Kidney (tissue), 22 donors: ENCODE measurements at places on chromosomes 11 and 22. TPM values are rescaled to one million over a fixed set of nuclear protein-coding genes. Genes with fewer than 3 reads are reported as not detected.

Gene POU2AF2
- not detected for polyA plus RNA-seq

DNA sequence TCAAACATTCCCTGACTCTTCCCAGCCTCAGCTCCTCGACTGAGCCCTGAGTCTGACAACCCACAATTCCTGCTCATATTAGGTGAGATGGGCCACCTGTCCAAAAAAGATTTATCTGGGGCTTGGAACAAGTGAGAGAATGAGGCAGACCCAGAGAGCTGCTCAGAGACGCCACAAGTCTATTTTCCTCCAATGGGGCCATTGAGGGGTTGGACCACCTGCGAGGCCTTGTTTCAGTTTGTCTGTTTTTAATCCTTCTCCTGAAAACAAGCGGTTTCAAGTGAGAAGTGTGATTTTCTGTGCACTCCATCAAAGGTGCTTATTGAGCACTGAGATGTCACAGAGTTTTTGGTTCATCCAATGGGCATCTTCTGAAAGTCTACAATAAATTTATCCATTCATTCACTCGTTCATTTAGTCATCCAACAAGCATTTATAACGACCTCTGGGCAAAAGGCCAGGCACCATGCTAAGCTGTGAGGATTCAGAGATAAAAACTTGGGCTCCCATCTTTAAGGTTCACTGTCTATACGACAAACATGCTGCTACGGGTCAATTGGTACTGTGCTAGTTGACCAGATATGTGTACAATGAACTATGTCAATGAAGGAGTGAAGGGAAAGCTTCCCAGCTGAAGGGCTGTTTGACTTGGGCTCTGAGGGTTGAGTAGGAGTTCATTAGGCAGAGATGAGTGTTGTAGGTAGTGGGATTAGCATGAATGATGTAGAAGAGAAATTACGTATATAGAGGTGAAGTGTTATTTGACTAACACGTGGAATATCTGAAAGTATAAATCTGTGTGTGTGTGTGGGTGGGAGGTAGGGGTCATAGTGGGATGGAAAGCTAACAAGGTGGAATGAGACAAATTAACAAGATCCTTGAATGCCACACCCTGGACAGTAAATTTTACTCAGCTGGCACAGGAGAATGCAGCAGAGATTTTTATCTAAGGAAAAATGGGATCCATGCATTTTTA, 168.9 kb downstream of the MIAT start:
- no peak for DNase-seq

- no peak for DNase-seq
These were observed 19.6 kb downstream of the PPFIBP2 start for GRCh38 chr11:7533199-7534041.

GRCh38 chr22:25598609-25599008, 34.1 kb downstream of the GRK3 start:
- DNase-seq = no peak

DNA sequence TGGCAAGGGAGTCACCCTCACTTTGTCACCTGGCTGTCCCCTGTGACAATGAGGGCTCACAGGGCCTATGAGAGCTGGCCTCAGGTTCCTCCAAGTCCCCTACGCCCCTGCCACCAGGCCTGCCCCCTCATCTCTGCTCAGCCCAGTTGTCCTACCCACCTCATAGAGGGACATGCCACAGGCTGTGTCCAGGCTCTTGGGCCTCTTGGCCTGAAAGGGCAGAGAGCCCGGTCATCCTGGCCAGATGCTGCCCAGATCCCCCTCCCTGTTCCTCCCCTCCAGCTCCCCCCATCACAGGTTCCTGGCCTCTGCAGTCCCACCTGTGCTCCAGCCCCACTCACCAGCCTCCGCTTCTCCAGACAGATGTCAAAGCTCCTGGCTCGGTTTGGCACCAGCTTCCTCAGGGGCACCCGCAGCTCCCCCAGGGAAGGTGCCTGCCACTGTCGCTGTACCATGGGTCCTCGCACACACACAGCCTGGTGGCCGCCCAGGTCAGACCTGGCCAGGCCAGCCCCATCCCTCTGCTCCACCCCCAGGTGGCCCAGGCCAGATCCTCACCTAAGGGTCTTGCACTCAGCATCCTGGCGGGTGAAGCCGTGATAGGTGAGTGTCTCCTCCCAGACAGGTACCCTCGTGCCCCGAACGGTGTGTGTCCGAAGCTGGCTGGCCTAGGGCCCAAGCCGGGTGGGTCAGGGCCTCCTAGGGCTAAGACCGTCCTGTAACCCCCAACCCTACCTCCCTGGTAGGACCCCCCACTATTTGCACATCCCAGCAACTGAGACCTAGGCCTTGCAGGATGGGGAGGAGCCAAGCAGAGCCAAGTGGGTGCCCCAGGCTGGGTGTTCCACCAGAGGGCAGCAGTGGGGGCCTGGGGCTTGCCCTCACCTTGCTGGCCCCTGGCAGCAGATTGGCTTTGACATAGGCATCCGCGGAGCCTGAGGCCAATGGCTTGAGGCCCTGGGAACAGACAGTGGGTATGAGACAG, 8.3 kb downstream of the NDUFV1 start:
- no peak for DNase-seq

DNA sequence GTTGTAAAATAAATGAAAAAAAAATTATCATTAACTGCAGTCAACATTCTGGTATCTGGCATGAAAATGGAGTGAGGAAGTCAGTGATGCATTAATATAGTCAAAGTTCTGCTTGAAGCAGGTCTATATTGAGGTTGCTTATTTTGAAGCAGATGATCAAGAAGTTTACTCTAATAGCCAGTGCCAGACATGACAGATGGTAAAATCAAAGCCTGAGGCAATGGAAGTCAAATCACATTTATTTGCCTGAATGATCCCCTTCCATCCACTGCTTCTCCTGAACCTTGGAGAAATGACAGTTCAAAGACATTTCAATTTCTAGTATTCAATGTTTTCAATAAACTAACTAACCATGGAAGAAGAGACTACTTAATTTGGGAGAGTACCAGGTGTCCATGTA, 430.0 kb downstream of the FAM181B start:
- DNase-seq = no peak

DNA sequence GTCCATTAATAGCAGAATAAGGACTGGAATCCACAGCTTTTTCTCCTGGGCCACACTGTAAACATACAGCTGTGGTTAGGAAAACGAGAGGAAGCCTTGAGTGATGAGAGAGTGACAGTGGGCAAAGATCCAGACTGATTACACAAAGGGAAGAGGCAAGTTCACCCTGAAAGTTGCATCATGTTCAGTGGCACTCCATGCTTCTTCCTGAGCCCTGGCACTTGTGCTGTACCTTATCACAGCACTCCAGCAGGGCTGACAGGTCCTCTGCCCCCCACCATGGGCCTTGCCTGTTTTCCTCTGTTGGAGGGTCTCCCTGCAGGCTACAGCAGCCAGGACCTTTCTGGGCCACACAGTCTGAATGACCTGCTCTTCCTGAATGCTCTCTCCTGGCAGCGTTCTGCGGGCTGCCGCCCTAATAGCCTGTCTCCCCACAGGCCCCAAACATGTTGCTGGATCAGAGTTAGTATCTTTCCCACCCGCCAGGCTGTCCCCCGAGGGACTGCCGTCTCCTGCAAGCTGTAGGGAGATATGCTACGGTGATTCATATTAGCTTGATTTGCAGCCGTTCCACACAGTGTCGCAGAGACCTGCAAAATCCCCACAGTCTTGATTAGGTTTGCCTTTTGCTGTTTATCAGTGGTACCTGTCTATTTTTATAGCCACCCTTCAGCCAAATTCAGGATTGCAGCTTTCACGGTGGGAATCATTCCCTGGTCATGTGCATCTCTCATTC, 60.2 kb downstream of the NTM start:
- DNase-seq = no peak

GRCh38 chr11:61899146-61899841, 7.9 kb upstream of the FADS3 start:
- peak; percentile 85 for DNase-seq

- DNase-seq = peak; percentile 31
These were observed 90.3 kb downstream of the TP53I11 start for GRCh38 chr11:44860346-44860745.

DNA sequence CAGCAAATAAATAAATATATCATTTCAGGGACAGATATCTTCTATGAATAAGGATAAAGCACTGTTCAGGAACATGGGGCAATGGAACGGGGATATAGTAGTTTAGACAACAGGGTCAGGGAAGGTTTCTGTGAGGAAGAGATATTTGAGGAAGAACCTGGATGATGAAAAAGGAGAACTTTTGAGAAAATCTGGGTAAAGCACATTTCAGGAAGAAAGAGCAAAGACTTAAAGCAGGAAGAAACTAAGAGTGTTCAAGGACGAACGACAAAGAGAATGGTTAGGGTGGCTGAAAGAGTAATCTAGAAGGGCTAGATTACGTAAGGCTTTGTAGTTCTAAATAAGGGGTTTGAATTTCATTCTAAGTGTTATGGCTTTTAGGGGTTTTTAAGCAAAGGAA, 12.7 kb downstream of the DDI1 start:
- no peak for DNase-seq

GRCh38 chr11:99257131-99257530, 236.4 kb downstream of the CNTN5 start:
- no peak for DNase-seq
